A673 (cell line): ENCODE measurements at places on chromosomes 11 and 22. TPM values are rescaled to one million over a fixed set of nuclear protein-coding genes. Genes with fewer than 3 reads are reported as not detected.
A peak's percentile ranks its signal among the peaks of the same experiment; 100 is the strongest.

GRCh38 chr11:117519170-117519569 lies 191.5 kb downstream of the CEP164 start:
- H3K4me1 ChIP-seq = no peaks in the 10 kb centered on the region
- H3K27ac ChIP-seq = no peak overlapping the region
- DNase-seq = peak; percentile 11
- no peak overlapping the region for H3K4me3 ChIP-seq
- H3K36me3 ChIP-seq = no peaks in the 10 kb centered on the region
- no peaks in the 10 kb centered on the region for H3K27me3 ChIP-seq

Gene C22orf42
- not detected in 2 replicates for total RNA-seq

DNA sequence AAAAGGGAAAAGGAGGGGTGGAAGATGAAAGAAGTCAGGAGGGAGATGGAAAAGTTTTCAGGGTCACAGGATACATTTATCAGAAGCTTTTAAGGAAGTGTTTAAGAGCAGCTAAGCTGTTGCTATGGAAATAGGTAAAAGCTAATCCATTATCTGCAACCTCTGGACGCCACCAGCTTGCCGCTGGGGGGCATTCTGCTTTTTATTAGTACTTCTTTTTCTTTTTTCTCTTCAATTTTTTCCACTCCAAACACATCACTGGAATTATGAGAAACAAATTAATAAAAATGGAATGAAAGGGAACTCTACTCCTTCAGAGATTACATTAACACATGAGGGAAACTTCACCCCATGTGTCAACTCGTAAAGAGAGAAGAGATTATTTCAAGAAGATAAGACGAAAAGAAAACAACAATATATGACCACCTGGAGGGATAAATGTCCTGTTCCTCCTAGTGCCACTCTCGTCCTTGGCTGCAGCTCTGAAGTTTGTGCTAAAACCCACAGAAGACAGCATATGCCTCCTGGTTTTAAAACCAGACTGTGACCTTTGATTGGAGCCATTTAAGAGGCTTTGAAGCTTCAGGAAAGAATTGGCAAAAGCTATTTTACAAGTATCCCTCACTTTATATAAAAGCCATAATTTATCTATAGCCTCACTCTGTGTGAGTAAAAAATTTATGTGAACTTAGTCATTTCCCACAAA lies 972.8 kb downstream of the OPCML start:
- no peaks in the 10 kb centered on the region for H3K36me3 ChIP-seq
- H3K27me3 ChIP-seq = no peaks in the 10 kb centered on the region
- no peak for DNase-seq
- H3K27ac ChIP-seq = no peak overlapping the region
- H3K4me1 ChIP-seq = no peaks in the 10 kb centered on the region
- H3K4me3 ChIP-seq = no peak overlapping the region

- peaks cover 74% of the 10 kb centered on the region for H3K4me1 ChIP-seq
- H3K27ac ChIP-seq = peak overlapping the region; percentile 90
- H3K4me3 ChIP-seq = no peak overlapping the region
- H3K27me3 ChIP-seq = no peaks in the 10 kb centered on the region
- H3K36me3 ChIP-seq = peaks cover 29% of the 10 kb centered on the region
- no peak for DNase-seq
Measured at GRCh38 chr11:62554387-62555167, 8.0 kb upstream of the AHNAK start.

DNA sequence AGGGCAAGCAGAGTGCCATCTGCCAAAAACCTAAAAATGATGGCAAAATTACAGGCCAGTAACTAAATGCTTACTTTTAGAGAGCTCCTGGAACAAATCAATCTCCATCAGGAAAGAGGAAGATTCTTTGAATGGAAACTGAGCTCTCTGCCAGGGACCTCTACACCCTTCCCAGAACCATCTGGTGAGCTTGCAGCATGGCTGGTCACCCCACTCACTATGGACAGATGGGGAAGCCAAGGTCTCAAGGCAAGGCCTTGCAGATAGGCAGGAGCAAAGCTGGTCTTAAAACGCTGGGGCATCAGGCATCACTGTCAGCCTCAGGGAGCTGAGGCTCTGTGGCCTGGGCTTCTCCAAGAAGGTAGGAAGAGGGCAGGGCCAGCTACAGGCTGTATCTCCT lies 36.2 kb downstream of the SERGEF start:
- H3K27ac ChIP-seq = no peak overlapping the region
- DNase-seq = no peak
- H3K4me3 ChIP-seq = no peak overlapping the region
- H3K4me1 ChIP-seq = no peaks in the 10 kb centered on the region

DNA sequence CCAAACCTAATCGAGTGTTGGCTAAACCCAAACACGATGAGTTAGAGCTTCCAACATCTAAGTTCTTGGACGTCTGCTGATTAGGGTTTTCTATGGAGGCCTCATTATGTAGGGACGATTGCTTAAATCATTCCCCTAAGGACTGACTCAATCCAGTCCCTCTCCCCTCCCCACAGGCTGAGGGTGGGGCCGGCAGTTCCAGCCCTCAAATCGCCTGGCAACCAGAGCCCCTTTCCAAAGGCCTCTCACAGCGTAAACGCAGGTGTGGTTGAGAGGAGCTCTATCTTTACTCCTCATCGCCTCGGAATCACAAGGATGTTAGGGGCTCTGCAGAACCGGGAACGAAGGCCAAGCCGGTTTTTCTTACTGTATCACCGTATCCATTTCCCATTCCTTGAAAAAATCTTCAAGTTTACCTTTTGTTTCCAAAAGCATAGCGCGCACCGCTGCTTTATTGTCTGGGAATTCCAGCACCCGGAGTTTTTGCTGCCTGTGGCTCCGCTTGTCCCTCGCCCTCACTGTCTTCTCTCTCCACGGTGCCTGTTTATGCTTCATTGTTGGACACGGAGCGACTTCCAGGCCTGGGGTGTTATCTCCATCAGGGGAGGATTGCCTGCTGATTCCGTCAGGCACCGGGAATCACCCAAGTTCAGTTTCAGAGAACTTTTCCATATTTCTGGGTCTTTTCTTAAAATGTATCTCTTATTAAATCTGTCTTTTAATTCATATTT lies 13.8 kb upstream of the IFITM3 start:
- no peaks in the 10 kb centered on the region for H3K36me3 ChIP-seq
- no peak for DNase-seq
- no peak overlapping the region for H3K4me3 ChIP-seq
- no peak overlapping the region for H3K27ac ChIP-seq

Gene SCYL1
- 90.6 and 95.7 TPM in 2 replicates for total RNA-seq

DNA sequence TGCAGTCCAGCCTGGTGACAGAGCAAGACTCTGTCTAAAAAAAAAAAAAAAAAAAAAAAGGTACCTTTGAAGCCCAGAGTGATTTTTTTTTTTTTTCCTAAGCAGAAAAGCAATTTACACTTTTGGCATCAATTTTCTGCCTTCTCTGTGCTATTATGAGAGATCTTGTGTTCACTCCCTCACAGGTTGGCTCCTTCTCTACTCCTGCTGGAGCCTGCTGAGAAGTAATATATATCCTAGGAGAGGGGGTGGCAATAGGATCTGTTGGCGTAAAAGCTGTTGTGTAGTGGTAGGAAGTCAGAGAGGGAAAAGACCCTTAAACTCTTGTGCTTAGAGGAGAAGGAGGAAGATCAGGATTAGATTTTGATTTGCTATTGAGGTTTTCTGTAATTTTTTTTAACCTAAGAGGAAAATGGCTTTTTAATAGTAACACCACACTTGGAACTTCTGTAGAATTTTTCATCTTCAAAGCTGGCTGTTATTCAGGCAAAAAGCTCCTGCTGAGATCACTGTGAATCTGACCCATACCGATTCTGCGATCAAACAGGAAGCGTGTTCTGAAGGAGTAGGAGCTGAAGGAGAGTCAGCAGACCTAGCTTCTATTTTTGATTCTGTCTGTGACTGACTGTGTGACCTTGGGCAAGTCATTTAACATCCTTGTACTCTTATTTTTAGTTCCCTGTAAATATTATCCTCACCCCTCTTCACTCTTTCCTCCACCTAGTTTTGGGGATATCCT lies 77.7 kb downstream of the TRIM44 start:
- DNase-seq = no peak
- no peak overlapping the region for H3K4me3 ChIP-seq
- no peaks in the 10 kb centered on the region for H3K27me3 ChIP-seq
- H3K4me1 ChIP-seq = no peaks in the 10 kb centered on the region
- H3K27ac ChIP-seq = no peak overlapping the region

DNA sequence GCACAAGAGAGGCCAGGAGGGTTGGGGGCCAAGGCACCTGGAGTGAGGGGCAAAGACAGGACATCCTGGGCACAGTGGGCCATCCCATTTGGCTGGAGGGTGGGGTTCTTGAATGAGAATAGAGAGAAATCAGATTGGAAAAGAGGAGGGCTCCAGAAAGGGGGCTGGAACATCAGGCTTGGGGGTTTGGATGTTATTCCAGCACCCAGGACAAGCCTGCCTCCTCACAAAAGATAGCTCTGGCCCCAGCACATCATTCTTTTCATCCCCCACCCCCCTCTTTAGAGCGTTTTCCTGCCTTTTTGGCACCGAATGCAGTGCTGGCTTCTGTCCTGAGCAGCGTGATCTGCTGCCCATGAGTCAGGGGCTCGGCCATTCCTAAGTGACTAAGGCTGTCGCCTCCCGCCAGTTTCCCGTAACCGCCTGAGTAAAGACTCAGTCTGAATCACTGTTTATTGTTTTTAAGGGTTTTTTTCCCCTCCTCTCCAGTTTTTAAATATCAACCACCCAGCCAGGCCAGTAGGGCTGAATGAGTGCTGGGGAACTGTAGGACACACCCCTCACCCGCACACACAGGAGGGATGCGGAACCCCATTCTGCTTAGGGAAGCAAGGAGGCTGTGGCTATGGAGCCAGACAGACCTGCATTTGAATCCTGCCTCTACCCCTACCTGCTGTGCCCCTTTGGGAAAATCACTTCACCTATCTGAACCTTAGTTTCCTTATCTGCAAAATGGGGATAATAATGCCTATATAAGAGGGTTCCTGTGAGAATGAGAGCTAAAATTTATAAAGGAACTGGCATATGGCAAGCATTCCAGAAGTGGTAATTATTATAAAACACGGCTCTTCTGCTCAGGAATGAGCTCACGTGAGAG lies 32.4 kb upstream of the NAV2 start:
- DNase-seq = peak; percentile 7
- H3K36me3 ChIP-seq = no peaks in the 10 kb centered on the region
- H3K27me3 ChIP-seq = no peaks in the 10 kb centered on the region
- no peak overlapping the region for H3K27ac ChIP-seq

Gene TBX1
- 3.6 and 4.7 TPM in 2 replicates for total RNA-seq

DNA sequence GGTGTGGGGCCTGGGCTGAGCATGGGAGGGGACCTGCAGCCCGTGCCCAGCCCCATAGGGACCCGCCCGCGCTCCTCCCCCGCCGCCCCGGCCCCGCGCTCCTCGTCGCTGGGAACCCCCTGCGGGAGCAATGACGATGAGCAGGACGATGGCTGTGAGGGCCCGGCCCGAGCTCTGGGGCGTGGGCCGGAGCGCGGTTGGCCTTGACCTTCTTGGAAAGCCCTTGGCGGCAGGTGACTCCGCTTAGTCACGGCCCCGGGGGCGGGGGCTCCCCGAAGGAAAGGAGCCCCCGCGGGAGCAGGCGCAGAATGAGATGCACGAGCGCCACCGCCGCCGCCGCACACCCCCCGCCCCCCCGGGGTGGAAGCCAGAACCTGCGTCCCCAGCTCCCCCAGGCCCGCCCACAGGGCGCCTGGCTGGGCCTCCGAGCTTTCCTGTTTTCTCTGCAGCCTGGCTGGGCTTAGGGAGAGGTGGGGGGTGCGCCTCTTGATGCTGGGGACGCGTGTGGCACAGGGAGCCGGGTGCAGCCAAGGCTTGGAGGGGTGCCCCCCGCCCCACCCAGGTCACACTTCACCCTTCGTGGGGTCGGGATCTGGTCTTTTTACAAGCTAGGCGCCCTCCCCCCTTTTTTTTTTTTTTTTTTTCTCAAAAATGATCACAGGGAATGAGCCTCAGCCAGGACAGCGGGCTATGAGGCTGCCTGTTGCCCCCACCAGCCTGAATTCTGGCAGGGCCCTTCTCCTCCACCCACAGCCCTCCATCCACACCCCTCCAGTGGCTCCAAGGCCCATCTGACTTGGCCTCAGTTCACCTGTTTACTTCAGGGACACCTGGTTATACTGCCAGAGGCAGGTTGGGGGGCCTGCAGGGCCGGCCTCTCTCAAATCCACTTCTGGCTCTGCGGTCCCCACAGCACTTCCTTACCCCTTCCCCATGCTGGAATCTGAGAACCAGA lies 17.9 kb downstream of the CRELD2 start:
- peak; percentile 90 for DNase-seq
- H3K4me1 ChIP-seq = peaks cover 26% of the 10 kb centered on the region
- peak overlapping the region; percentile 51 for H3K4me3 ChIP-seq
- no peaks in the 10 kb centered on the region for H3K27me3 ChIP-seq

Gene FXYD2
- not detected in 2 replicates for total RNA-seq

DNA sequence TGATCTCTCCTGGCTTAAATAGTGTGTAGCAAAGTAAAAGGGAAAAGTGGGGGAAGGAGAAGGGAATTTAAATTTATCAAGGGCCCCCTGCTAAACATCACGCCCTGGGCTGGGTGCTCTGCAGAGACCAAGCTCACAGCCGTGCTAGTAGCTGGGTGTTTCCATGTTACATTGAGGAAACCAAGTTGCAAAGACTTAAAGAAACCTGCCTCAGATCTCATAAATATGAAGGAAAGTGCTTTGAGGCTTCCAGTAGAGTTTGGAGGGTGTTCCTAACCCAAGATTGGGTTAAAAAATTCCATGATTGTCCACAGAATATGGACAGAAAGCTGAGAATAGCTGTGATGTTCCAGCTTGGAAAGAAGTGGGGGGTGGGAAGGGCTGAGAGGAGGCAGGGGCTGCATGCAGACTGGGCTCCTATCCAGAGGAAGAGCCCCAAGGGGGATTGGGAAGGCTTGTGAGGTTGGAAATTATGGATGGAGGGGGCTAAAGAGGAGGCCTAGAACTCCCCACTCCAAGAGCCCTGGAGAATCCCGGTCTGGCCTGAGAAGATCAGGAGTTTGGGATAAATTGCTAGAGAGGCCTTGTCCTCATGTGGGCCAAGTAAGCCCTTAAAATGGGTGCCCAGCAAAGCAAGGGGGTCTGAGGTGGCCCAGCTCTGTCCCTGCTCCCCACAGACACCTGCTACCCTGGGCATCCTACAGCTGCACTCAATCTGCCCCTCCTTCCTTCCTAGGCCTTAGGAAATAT lies 25.0 kb upstream of the OAF start:
- H3K4me3 ChIP-seq = no peak overlapping the region
- H3K36me3 ChIP-seq = no peaks in the 10 kb centered on the region
- no peak overlapping the region for H3K27ac ChIP-seq
- no peak for DNase-seq

- no peaks in the 10 kb centered on the region for H3K27me3 ChIP-seq
- no peak overlapping the region for H3K4me3 ChIP-seq
- H3K27ac ChIP-seq = no peak overlapping the region
- DNase-seq = no peak
Measured at GRCh38 chr11:115612046-115612730, 108.0 kb upstream of the CADM1 start.
